Ovary (tissue), 10 donors: ENCODE measurements at places on chromosomes 3 and 15.
A peak's percentile ranks its signal among the peaks of the same experiment; 100 is the strongest.

DNA sequence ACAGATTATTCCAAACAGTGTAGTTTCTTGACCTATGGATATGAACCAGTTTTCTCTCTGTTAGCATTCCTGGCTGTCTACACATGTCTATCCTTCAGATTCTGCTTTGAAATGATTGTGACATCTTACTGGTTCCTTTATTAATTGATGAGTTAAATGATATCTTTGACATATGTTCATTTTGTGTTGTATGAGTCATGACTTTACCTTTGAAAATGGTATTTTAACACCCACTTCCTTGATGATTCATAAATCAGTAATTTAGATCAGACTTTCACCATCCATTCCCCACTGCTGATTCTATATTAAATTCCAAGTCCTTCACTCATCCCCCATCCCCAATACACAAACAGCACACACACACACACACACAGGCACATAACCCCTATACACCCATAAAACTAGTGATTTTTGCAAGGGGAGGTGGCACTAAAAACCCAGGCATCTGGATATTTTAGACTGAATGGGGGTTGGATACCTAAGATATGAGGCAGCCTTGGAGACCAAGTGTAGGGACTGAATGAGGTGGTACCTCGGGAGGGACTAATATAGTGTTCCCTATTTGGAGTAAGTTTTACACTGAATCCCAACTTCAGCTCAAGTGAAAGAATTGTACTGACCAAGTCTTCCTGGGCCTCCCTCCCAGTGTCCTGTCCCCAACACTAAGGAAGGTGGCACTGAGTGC, 9.7 kb downstream of the CCK start:
- DNase-seq: no peak

- DNase-seq: no peak
Observed at GRCh38 chr3:150223558-150223957, 184.5 kb upstream of the TSC22D2 start.

GRCh38 chr3:52119099-52119498, 35.1 kb downstream of the POC1A start:
- no peak for DNase-seq

GRCh38 chr3:120460862-120461261, 10.1 kb upstream of the FSTL1 start:
- DNase-seq: no peak

- DNase-seq: no peak
Observed at GRCh38 chr15:88938802-88939485, 25.8 kb upstream of the MFGE8 start.

DNA sequence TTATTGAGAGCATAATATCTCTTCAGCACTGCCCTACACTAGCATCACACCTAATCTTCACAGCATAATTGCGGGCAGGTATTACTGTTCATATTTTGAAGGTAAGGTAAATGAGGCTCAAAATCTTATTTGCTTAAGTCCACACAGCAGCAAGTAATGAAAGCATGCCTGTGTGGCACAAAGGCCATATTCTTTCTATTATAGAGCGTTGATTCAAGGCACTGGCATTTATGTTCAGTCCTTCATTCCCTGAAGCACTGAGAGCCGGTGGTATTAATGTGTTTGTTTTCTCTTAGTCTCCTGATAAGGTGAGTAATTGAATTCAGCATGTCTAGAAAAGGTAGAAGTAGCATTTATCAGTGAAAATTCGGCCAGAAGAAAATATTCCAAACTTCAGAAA, 231.2 kb downstream of the BBX start:
- no peak for DNase-seq

GRCh38 chr3:99669879-99670555, 31.6 kb downstream of the COL8A1 start:
- DNase-seq: no peak

DNA sequence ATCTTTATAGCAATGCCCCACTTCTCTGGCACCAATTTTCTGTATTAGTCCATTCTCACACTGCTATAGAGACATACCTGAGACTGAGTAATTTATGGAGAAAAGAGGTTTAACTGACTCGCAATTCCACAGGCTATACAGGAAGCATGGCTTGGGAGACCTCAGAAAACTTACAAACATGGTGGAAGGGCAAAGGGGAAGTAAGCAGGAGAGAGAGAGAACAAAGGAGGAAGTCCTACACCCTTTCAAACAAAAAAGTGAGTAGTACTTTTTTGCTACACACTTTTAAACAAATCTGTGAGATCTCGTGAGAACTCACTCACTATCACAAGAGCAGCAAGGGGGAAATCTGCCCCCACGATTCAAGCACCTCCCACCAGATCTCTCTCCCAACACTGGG, 67.8 kb upstream of the ZBED2 start:
- DNase-seq: no peak

DNA sequence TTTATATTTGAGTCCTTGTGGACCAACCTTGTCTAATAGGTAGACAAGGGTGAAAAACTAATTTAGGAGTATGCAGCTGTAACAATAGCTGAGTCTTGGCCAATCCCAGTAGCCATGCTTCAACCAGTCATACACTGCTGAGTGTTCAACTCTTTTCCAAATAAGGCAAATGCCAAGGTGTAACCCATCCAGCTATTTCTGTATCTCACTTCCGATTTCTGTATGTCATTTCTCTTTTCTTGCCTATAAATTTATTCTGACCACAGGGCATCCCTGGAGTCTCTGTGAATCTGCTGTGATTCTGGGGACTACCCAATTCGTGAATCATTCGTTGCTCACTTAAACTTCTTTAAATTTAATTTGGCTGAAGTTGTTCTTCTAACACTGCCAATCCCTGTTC, 93.2 kb downstream of the MAGI1 start:
- DNase-seq: no peak

DNA sequence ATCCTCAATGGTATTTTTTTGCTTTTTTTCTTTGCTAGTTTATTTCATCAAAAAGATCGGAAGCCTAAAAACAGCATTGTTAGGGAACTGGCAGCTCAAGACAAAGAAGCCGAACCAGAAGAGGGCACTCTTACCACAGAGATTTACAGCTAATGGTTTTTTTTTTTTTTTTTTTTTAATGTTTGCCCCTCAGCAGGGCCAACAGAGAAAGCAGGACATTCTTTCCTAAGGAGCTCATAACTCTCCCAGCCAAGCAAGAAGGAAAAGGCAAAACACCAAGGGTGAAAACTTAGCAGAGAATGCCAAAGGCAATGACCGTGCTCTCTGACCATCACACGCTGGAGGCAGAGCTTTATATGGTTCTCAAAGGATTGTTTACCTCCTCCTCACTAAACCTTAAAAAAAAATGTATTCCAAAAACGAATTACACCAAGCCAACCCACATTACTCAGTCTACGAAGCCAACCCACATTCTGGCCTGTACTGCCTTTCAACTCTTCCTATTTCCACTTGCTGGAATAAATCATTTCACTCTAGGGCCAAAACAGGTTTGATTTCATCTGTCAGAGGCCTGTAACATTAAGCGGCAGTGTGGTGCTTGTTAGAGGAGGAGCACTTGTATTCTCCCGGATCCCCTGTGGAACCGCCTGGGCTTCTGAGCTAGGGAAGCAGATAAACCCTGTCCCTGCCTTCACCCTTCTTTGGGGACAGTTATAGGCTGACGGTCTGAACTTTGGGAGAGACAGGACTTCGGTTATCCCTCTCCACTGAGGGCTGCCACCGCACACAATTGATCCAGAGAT, 35.6 kb upstream of the GYG1 start:
- DNase-seq: peak; percentile 67

DNA sequence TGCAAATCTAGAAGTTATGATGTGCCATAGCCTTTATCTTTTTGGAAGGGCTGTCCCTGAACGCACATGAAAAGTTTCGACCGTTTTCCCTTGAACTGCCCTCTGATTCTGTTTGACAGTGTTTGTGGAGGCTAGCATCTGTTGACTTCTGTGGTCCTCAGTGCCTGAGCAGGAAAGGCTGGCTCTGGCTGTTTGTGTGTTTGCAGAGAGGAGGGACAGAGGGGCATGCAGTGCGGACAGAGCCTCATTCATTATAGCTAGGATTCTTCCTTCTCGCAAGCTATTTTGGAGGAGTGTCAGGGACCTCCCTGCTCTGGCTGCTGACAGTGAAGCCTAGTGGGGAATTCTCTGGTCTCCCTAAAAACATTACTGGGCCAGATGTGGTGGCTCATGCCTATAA, 64.5 kb downstream of the CDAN1 start:
- no peak for DNase-seq

GRCh38 chr3:160319322-160319721, 79.7 kb downstream of the IFT80 start:
- no peak for DNase-seq

DNA sequence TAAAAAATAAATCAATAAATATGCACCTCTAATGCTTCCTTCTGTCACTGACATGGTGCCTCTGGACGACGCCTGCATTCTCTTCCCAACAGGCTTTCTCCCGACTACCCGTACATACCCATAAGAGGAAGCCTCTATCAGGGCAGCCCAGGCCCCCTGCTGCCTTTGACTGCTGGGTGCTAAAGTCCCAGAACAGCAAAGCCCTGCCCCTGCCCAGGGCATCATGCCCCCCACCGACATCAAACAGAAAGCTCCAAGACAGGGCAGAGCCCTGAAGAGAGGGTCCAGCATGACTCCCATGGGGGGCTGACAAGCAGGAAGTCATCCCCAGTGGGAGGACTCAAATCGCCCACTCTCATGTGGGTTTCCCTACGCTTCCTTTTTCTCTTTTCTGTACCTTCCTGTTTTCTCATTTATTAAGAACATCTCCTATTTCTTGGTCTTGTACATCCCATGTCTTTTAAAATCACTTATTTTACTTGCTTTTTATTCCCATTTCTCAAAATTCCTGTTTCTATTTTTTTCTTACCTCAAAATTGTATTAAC, 23.4 kb downstream of the XPC start:
- DNase-seq: no peak

DNA sequence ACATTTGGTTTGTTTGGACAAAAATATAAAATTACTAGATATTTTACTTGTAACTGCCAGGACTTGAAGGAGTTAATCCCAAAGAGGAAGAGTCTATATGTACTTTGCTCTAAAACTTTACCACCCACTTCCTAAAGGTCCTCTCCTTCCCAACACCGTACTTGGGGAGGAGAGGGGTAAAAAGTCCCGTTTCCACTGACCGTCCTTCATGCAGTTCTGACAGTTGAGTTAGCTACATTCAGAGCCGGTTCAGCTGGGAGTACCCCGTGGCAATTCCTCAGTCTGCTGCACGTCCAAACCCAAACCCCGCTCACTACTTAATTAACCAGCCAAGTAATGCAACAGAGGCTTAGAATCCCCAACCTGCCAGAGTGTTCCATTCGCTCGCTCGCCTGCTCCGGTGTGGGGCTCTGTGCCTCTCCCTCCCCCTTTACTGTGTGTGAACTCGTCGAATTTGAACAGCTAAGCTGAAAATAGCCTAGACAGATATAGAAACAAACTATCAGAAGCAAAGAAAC, 519.7 kb downstream of the FOXP1 start:
- peak; percentile 45 for DNase-seq

- DNase-seq: no peak
Observed at GRCh38 chr3:123122057-123122456, 55.2 kb downstream of the PDIA5 start.

DNA sequence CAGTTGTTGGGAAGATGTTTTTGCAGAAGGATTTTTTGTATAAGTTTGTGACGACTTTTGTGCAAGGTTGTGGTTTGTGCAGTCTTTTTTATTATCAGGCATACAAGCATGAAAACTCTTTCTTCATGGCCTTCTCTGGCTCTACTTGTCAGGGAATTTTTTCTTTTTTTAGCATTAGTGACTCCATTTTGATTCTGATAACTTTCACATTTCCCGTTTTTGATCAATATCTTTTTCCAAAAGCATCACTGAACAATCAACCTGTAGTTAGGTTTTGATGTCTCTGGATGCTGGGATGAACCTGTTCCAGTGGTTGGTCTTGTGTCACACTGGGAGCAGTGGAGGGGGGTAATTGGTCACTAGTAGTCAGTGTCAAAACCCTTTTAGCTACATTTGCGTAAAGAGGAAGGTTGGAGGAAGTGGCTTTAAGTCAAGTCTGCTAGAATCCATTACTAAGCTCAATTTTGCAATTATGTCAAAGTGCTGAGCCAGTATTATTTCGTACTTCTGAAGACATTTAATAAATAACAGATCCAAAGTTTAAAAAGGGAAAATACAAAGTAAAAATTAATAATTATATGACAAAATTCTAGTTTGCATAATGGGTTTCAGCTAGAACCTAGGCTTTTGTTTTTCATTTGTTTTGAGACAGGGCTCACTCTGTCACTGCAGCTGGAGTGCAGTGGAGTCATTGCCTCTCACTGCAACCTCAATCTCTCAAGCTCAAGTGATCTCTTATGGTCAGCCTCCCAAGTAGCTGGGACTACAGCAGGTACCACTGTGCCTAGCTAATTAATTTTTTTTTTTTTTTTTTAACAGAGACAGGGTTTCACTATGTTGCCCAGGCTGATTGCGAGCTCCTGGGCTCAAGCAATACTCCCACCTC, 18.8 kb upstream of the CFAP161 start:
- no peak for DNase-seq

DNA sequence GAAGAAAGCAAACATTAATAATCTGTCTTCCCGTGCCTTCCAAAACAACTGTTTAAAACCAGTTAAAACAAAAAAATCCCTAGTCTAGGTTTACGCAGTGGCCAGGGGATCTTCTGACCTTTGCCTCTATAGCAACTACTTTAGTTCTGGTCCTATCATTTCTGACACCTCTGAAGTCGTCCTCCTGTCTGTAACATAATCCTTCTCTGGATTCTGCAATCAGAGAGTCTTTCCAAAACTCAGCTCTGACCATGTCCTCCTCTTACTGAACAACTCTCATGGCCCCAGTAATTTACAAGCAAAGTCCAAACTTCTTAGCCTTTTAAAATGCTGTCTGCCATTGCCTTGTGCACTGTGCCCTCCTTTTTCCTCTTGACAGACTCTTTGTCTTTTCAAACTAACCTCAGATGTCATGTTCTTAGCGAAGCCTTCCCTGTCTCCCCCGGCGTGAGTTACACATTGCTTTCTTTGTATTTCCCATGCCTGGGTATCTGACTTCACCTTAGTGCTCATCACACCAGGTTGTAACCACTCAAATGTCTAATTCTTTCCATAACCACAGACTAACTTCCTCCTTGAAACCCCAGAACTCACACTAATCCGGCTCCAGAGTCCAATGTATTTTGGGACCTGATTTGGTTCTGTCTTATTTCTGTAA, 105.2 kb upstream of the BNIP2 start:
- DNase-seq: no peak
